Skeletal muscle tissue (tissue), 5 donors: ENCODE measurements at places on chromosomes 2 and 18. TPM values are rescaled to one million over a fixed set of nuclear protein-coding genes. Genes with fewer than 3 reads are reported as not detected.

The CLEC4F gene
- not detected for total RNA-seq

The DOK6 gene
- total RNA-seq, result 3.1 TPM

The ASXL3 gene
- total RNA-seq, result 7.3 TPM

The FEV gene
- not detected for total RNA-seq

The PSMG2 gene
- total RNA-seq, result 64.2 TPM

The LTBP1 gene
- 78.8 TPM for total RNA-seq

The CNNM3 gene
- total RNA-seq, result 4.2 TPM

The RIT2 gene
- total RNA-seq, result not detected

The IKZF2 gene
- 4.2 TPM for total RNA-seq

The CFAP53 gene
- not detected for total RNA-seq

The SLC9A4 gene
- total RNA-seq, result not detected

The SP140 gene
- 0.52 TPM for total RNA-seq

The EPHA4 gene
- 24.0 TPM for total RNA-seq

The POTEC gene
- not detected for total RNA-seq

The KIF5C gene
- 1.0 TPM for total RNA-seq

The CYP27C1 gene
- total RNA-seq, result 2.6 TPM

The TAF4B gene
- total RNA-seq, result 3.7 TPM

The SKA1 gene
- 2.6 TPM for total RNA-seq

The C2orf42 gene
- total RNA-seq, result 19.8 TPM

The TCF4 gene
- total RNA-seq, result 205 TPM

The MYOM1 gene
- 661 TPM for total RNA-seq

The CTDSP1 gene
- total RNA-seq, result 44.4 TPM

The FBXO15 gene
- 1.0 TPM for total RNA-seq

The SPEG gene
- 95.5 TPM for total RNA-seq

The SKOR2 gene
- total RNA-seq, result not detected

The HJURP gene
- total RNA-seq, result 3.1 TPM

The GAD1 gene
- total RNA-seq, result 0.52 TPM

The PLEKHH2 gene
- total RNA-seq, result 16.2 TPM

The SPR gene
- total RNA-seq, result 4.2 TPM

The AGXT gene
- total RNA-seq, result not detected

The DNAJC5G gene
- total RNA-seq, result under 0.01 TPM

The STARD6 gene
- not detected for total RNA-seq

The CENPA gene
- total RNA-seq, result 2.6 TPM

The ANKZF1 gene
- 27.7 TPM for total RNA-seq

The VWC2L gene
- 0.52 TPM for total RNA-seq

The TMEM17 gene
- 1.0 TPM for total RNA-seq

The CXCR1 gene
- total RNA-seq, result 0.52 TPM

The KLHL29 gene
- total RNA-seq, result 3.7 TPM

The NMS gene
- total RNA-seq, result not detected

The SLC23A3 gene
- 0.52 TPM for total RNA-seq

The GPR155 gene
- 3.1 TPM for total RNA-seq

The EPB41L5 gene
- total RNA-seq, result 49.6 TPM

The LYPD6 gene
- 2.1 TPM for total RNA-seq

The CHRND gene
- total RNA-seq, result 32.9 TPM

The BOLL gene
- 2.6 TPM for total RNA-seq

The LANCL1 gene
- total RNA-seq, result 33.4 TPM

The AQP12A gene
- not detected for total RNA-seq
